ENCODE measurements at places on chromosomes 2 and 18.

GRCh38 chr2:206031162-206031784, 54.7 kb downstream of the INO80D start:
- DNase-seq: no peak

GRCh38 chr2:129891341-129892320, 87.8 kb upstream of the RAB6C start:
- no peak for DNase-seq

GRCh38 chr2:216554286-216554685, 55.6 kb downstream of the RPL37A start:
- DNase-seq: no peak

DNA sequence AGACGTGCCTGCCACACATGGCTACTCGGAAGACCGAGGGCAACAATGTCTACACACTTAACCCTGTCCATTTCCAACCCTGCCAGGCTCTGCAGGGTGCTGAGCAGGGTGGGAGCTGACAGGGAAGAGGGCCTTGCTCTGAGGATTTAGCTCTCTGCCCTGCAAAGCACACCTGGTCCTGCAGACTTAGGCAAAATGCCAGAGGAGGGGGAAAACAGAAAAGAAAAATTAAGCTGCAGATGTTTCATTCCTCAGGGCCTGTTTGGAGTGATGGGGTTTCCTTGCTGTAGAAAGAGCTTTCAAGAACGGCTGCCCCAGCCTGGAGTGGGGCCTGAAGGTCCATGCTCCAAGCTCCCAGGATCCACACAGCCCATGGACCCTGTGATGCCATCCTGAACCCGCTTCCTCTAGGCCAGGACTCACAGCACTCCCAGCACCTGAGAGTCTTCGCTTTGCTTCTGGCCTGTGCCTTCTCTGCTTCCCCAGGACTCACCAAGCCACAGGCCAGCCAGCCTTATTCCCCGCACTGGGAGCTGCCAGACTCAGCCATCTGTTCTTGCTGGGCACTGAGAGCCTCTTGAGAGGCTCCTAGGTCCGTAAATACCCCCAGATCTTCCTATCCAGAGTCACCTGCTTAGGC, 9.1 kb upstream of the TEX51 start:
- no peak for DNase-seq

GRCh38 chr18:35022426-35023001, 18.7 kb upstream of the MAPRE2 start:
- DNase-seq: no peak

DNA sequence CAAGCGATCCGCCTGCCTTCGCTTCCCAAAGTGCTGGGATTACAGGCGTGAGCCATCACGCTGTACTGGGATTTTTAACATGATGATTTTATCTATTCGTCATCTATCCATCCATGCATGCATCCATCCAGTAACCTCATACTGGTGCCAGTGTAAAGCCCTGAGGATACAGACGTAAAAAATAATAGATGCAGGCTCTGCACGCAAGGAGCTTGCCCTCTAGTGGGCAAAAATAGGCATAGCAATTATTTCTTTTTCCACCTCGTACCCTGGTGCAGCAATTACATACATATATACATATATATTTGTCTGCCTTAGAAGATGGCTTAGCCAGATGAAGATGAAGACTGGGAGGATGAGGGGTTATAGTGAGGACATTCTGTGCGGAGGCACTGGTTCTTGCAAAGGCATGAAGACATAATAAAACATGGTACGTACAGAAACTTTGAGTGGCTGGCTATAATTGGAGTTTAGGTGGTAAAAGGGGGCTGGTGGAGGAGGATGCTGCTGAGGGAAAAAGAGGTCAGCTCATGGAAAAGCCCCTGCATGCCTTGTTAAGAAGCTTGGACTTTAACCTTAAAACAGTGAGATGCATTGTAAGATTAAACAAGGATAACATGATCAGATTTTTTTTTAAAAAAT, 19.6 kb upstream of the RPIA start:
- DNase-seq: peak; percentile 9

DNA sequence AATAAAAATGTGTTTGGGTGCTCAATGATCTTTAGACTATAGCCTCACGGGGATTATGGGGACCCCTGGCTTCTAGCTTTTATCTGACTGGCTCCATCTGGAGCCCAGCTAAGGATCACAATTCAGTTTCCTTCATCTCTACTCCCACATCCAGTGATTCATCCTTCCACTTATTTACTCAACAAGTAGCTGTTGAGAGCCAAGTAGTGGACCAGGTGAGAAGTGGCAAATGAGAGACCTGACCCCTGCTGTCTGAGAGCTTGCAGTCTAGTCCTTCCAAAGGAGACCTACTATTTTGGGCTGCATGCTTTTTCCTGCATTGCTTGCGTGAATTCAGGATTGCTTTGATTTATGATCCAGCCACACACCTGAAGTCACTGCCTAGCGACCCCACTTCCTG, 10.7 kb upstream of the DSG3 start:
- DNase-seq: no peak

DNA sequence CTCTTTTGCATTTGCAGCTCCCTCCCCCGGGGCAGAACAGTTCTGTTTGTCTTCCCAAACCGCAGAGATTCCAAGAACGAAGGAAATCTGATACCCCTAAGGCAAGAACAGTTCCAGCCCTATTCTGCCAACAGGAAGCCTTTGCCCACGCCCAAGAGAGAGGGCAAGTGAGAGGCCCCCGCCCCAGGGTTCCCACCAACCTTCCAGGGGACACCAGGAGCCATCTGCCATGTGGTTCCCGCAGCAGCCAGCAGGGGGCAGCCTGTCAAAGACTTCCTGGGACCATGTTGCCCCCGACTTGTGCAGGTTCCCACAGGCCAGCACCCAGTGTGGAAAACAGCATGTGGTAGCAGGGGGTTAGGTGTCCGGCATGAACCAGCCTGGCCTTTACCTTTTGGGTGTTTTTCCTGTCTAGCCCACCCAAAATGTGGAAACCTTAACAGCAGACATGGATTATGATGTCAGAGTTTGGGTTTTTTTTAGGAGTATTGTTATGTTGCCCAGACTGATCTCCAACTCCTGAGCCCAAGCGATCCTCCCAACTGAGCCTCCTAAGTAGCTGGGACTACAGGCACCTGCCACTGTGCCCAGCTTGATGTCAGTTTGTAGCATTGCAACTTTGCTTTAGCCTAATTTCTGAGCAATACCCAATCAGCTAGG, 21.7 kb upstream of the EFHD1 start:
- peak; percentile 82 for DNase-seq

GRCh38 chr2:182650704-182651103, 65.4 kb upstream of the DNAJC10 start:
- no peak for DNase-seq

GRCh38 chr2:169716938-169717690, 16.5 kb upstream of the KLHL23 start:
- no peak for DNase-seq

DNA sequence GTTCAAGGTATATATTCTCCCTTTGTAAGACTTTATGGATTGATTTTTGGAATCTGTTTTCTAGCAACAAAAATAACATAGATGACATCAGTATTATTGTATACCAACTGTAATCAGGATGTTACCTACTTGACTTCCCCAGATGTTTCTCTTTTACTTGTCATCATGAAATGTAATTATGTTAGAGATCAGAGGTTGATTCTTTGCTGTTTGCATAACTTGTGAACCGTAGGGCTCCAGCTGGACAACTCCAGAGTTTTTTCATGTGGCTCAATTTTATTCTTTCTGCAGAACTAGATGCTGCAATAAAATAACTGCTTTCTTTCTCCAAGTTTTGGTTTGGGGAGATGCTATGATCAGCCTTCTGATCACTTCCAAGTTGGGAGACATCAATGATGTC, 58.1 kb downstream of the SPOPL start:
- DNase-seq: no peak

- DNase-seq: no peak
These were observed 109.9 kb upstream of the MAP4K3 start for GRCh38 chr2:39546937-39547336.

DNA sequence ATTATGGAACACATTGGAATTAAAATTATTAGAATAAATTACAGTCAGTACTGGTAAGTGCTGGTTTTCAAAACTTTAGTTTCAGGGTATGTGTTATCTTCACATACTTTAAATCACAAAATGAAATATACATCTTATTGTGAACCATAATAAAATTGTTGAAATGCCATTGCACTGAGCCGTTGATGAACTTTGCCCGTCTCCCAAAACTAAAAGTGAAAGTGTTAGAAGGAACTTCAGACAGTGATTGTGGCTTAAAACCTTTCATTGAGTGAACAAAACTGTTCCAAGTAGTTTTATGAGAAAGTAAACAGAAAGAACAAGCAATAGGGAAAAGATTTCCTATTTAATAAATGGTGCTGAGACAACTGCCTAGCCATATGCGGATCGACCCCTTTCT, 811.6 kb downstream of the PLCL1 start:
- no peak for DNase-seq

DNA sequence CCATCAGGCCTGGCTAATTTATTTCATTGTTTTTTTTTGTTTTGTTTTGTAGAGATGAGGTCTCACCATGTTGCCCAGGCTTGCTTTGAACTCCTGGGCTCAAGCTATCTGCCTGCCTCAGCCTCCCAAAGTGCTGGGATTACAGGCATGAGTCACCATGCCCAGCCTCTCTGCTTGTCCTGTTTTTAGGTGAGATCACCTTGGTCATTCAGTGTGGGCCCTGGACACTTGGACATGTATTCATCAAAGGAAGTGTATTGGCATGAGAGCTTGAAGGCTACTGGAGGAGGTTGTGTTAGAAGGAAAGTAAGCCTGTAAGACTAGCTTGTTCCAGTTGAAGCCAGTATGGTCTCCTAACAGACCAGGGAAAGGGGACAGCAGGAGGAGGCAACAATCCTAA, 229.2 kb upstream of the RGPD4 start:
- no peak for DNase-seq

DNA sequence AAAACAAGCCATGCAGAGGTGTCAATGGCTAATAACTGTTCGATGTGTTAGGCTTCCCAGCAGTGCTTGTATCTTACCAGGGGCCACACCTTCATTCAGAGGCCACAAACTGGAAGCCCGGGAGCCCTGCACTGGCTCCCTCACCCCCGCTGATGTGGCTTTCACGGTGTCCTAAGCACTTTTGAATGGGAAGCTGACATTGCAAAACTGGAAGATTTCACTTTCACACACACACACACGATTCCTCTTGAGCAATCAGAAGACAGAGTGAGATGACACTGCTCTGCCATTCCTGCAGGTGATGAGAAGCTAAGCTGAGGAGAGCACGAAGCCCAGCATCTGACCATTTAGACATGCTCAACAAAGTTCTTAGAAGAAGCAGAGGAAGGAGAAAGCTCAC, 8.6 kb upstream of the ZNF407 start:
- DNase-seq: no peak

GRCh38 chr2:43144263-43144662, 82.1 kb downstream of the ZFP36L2 start:
- DNase-seq: no peak

DNA sequence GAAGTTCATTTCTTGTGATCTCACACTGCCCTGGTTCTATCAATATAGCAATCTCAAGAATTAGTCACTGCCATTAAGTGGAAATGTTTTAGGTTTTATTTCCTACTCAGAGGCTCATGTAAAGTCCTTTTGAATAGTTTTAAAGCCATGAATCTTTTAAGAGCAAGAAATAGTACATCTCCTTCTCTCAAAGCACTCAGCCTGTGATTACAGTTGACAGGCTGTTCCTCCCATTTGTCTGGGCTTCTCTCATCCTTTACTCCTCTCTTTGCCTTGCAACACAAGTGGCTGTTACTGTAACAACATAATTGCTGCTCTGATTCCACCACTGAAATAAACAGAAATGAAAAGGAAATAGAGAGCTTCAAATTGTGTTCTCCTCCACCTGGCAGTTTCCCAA, 18.4 kb downstream of the GRP start:
- DNase-seq: no peak

DNA sequence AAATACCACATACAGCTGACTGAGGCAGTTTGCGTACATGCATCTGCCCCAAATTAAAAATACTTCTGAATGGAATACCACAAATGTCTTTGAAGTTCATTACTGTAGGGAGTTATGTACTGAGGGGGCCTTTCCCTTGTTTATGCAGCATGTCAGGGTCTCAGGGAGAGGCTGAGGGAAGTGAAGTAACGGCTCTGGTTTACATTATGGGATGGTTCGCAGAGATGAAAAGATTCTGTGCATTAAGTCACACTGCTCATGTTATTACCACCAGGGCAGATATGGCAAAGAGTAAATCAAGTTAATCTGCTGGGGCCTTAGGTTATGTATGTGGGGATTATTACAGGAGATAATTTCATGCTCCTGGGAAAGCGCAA, 385.9 kb upstream of the RND3 start:
- DNase-seq: no peak

DNA sequence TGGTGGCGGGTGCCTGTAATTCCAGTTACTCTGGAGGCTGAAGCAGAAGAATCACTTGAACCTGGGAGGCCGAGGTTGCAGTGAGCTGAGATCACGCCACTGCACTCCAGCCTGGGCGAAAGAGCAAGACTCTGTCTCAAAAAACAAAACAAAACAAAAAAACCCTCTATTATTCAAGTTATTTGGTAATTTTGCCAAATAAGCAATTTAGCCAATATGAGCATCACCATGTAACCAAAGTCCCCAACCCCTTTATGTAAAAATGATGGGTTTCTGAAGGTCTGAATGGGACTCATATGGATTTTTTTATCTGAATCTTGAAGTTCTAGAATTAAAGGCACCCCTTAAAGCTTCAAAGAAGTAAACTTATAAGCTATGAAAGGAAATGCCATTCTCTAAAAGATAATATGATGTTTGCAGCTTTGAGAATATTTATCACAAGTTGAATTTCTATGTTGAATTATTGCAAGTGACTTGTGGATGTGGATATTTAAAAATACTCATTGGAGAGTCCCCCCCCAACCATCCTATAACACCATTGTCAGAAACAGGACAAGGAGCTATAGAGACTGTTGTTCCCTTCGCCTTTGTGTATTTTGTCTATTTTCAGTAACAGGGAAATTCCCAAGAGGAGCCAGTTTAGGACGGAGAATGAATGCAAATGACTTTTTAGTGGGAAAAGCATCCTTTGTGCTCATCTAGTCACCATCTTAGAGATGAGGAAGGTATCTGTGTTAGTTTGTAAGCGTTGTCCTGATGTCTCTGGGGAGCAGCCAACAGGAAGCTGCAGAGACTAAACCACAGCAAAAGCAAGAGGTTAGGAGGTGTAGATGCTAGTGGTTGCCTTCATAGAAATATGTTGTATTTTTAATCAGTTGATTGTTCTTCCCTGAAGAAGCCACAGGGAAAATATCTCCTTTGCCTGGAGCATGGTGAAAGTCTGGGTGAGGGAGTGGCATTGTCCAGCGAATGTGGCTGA, 68.3 kb downstream of the TET3 start:
- no peak for DNase-seq

GRCh38 chr2:240344904-240345303, 90.6 kb upstream of the GPC1 start:
- no peak for DNase-seq

DNA sequence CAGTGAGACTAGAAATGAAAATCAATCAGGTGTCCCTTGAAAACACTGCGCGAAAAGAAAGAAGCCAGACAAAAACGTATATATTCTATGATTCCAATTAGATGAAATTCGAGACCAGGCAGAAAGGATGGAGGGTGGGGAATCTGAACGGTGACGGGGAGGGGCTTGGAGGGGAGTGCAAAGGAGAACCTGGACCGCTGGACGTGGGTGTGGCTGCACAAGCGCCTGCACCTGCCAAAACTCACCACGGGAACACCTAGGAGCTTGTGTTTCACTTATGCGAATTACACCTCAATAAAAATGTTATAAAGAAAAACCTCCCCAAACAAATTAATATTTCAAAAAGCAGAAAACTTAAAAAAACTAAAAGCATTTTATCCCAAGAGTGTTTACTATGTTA, 21.9 kb downstream of the THAP4 start:
- DNase-seq: no peak

GRCh38 chr2:136361521-136361920, 243.6 kb upstream of the CXCR4 start:
- no peak for DNase-seq

GRCh38 chr2:241844066-241844728, 14.5 kb downstream of the PDCD1 start:
- peak; percentile 77 for DNase-seq

Measured in nephron progenitor cell (in vitro differentiated cells).